A549 treated with Mapracorat at 1 μM for 4 hours (cell line): ENCODE measurements at places on chromosomes 4 and X. TPM values are rescaled to one million over a fixed set of nuclear protein-coding genes. Genes with fewer than 3 reads are reported as not detected.

Gene HAND2
- total RNA-seq, result 0.41 to 0.65 TPM (median 0.63 TPM) in 5 replicates

Gene ETDC
- total RNA-seq, result not detected in 5 replicates

Gene GCNA
- 1.6 to 1.9 TPM (median 1.8 TPM) in 5 replicates for total RNA-seq

Gene DACH2
- not detected in 5 replicates for total RNA-seq

Gene DGKK
- not detected in 5 replicates for total RNA-seq

Gene CSAG1
- total RNA-seq, result 0.26 to 0.92 TPM (median 0.43 TPM) in 4 of 5 replicates, not detected in the other

Gene SOWAHB
- 0.04 to 0.10 TPM (median 0.05 TPM) in 4 of 5 replicates, not detected in the other for total RNA-seq

Gene VGLL1
- total RNA-seq, result not detected in 5 replicates

Gene RTL5
- total RNA-seq, result 2.1 to 2.4 TPM (median 2.3 TPM) in 5 replicates

Gene CHRNA9
- total RNA-seq, result 0.85 to 2.1 TPM (median 1.5 TPM) in 5 replicates

Gene ADH6
- total RNA-seq, result not detected in 5 replicates

Gene ZIC3
- not detected in 5 replicates for total RNA-seq

Gene PROM1
- total RNA-seq, result 0.28 to 0.59 TPM (median 0.37 TPM) in 5 replicates

Gene MTHFD2L
- total RNA-seq, result 8.6 to 10.0 TPM (median 9.2 TPM) in 5 replicates

Gene CFAP47
- total RNA-seq, result not detected in 5 replicates

Gene RBM47
- 19.2 to 24.7 TPM (median 23.5 TPM) in 5 replicates for total RNA-seq

Gene ITIH6
- 0.04 TPM in 1 of 5 replicates, not detected in the others for total RNA-seq
